ENCODE measurements at places on chromosomes 11 and 22. TPM values are rescaled to one million over a fixed set of nuclear protein-coding genes. Genes with fewer than 3 reads are reported as not detected.

- no peaks in the 10 kb centered on the region for H3K27me3 ChIP-seq
- no peak overlapping the region for H3K27ac ChIP-seq
- no peak overlapping the region for H3K4me3 ChIP-seq
- peak; percentile 88 for DNase-seq
- no peaks in the 10 kb centered on the region for H3K36me3 ChIP-seq
These were observed 7.9 kb downstream of the NPTXR start for GRCh38 chr22:38835888-38836301.

GRCh38 chr22:43883012-43883661, 8.7 kb downstream of the PNPLA5 start:
- H3K4me3 ChIP-seq = no peak overlapping the region
- no peak overlapping the region for H3K27ac ChIP-seq
- H3K27me3 ChIP-seq = peaks cover 13% of the 10 kb centered on the region

GRCh38 chr11:57124917-57125316, 56.8 kb upstream of the LRRC55 start:
- peaks cover 66% of the 10 kb centered on the region for H3K27me3 ChIP-seq
- no peak overlapping the region for H3K27ac ChIP-seq
- H3K36me3 ChIP-seq = no peaks in the 10 kb centered on the region
- no peaks in the 10 kb centered on the region for H3K4me1 ChIP-seq
- no peak overlapping the region for H3K4me3 ChIP-seq
- no peak for DNase-seq

- no peak for DNase-seq
- no peak overlapping the region for H3K4me3 ChIP-seq
- H3K4me1 ChIP-seq = no peaks in the 10 kb centered on the region
These were observed 976.1 kb downstream of the TBC1D22A start for GRCh38 chr22:47738472-47739013.

DNA sequence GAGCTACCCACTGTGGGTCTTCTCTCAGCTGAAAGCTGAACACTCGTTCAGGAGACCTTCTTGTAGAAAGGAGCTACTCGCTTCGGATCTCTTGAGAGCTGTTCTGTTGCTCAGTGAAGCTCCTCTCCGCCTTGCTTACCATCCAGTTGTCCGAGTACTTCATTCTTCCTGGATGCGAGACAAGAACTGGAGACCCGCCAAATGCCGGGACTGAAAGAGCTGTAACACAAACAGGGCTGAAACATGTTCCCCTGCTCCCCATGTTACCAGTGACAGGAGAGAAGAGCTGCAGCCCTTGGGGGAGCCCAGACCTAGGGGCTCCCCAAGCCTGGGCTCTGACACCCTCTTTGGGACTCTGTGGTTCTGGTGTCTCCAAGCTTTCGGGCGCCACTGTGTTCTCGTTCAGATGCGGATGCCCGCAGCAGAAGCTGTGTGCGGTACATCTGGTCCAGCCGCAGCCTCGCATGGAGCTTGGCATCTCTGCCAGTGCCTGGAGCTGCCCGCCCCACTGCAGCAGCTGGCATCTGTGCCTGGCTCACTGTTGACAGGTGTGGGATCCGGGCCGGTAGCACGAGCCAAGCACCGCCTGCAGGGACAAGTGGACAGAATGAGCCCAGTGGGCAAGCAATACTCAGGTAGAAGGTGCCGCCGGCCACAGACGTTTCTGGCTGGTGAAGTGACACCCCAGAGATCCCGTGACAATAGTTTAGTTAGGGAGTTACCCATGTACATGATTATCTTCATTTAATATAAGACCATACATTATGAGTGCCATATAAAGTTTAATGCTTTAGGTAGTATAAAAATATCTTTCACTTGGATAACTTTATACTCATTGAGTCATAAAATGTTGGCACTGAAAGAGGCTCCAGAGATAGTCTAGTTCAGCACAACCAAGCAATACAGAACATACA, 49.1 kb downstream of the EMSY start:
- no peak for DNase-seq
- H3K4me1 ChIP-seq = no peaks in the 10 kb centered on the region
- H3K27ac ChIP-seq = no peak overlapping the region
- H3K36me3 ChIP-seq = peaks cover 9% of the 10 kb centered on the region
- no peaks in the 10 kb centered on the region for H3K27me3 ChIP-seq

- H3K4me1 ChIP-seq = peaks cover 8% of the 10 kb centered on the region
- H3K36me3 ChIP-seq = no peaks in the 10 kb centered on the region
- no peak overlapping the region for H3K4me3 ChIP-seq
- H3K27ac ChIP-seq = no peak overlapping the region
- H3K27me3 ChIP-seq = peaks cover 10% of the 10 kb centered on the region
These were observed 70.8 kb downstream of the CDKN1C start for GRCh38 chr11:2814751-2815150.

DNA sequence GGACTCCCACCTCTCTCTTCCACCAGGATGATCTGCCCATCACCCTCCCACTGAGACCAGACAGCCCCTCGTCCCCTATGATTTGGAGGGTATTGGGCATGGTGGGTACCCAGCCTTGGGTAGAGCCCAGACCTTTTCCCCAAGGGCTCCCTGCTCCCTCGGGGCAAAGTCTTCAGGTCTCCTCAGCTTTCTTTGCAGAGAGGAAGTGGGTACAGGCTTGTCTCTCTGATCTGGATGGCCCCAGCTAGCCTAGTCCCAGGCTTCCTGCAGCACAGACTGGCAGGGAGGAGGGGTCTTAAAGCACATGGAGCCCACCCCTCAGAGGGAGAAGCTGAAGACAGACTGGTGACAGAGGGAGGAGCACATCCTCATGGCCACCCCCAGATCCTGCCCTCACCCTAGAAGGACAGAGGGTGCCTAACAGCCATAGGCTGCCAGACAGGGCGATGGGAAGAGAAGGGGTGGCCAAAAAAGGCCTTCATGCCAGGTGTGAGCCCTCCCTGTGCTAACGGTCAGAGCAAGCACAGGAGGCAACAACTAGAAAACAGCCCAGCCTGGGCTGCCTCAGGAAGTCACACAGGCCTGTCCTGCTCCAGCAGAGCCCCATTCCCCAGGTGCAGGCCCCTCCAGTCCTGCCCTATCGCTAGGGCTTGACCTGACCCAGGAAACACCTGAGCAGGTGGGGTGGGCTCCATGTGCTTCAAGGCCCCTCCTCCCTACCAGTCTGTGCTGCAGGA, 30.4 kb downstream of the SLC22A12 start:
- H3K27ac ChIP-seq = no peak overlapping the region
- H3K4me3 ChIP-seq = no peak overlapping the region
- no peaks in the 10 kb centered on the region for H3K4me1 ChIP-seq
- DNase-seq = no peak

- H3K27ac ChIP-seq = peak overlapping the region; percentile 56
- H3K27me3 ChIP-seq = no peaks in the 10 kb centered on the region
- no peak overlapping the region for H3K4me3 ChIP-seq
- DNase-seq = peak; percentile 54
These were observed 276.2 kb downstream of the BLID start for GRCh38 chr11:121839781-121840180.

GRCh38 chr11:33868647-33869461, 23.0 kb downstream of the LMO2 start:
- no peak overlapping the region for H3K27ac ChIP-seq
- H3K4me1 ChIP-seq = no peaks in the 10 kb centered on the region

DNA sequence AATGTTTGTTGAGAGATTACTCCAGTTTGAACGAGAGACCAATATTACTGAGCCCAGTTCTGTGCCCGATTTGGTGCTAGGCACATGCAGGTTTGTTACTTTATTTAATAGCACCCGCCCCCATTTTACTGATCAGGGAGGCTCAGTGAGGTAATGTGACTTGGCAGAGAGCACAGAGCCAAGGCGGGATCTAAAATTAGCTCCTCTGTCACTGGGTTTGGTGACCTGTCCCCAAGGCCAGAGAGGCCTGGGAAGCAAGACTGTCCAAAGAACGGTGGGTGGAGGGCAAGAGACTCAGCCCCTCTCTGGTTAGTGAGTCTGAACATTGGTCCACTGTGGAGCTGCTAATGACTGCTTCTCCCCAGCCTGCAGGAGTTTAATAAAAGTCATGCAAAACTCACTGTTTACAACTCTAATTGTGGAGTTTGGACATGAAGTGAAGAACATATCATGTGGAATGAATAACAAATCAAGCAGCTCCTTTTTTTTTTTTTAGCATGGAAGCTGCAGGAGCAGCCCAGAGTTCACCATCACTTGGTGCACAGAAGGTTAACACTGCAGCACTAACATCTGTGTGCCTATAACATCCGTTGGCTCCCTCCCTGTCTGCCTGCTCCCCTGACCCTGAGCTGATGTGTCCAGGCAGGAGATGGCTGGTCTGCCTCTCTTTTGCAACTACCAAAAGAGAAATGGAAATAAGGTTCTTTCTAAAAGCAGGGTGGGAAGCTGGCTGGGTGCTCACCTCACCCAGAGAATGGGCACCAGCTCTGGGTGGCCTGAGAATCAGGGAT, 39.0 kb downstream of the CSNK2A3 start:
- H3K36me3 ChIP-seq = no peaks in the 10 kb centered on the region
- H3K27ac ChIP-seq = peak overlapping the region; percentile 23
- no peak overlapping the region for H3K4me3 ChIP-seq
- peak; percentile 10 for DNase-seq

GRCh38 chr11:61690706-61691379, 10.7 kb downstream of the DAGLA start:
- H3K4me3 ChIP-seq = no peak overlapping the region
- no peaks in the 10 kb centered on the region for H3K36me3 ChIP-seq
- no peak overlapping the region for H3K27ac ChIP-seq
- peaks cover 18% of the 10 kb centered on the region for H3K4me1 ChIP-seq
- DNase-seq = no peak

- H3K4me1 ChIP-seq = no peaks in the 10 kb centered on the region
- H3K4me3 ChIP-seq = no peak overlapping the region
- DNase-seq = no peak
- no peak overlapping the region for H3K27ac ChIP-seq
These were observed 117.4 kb upstream of the BID start for GRCh38 chr22:17891481-17892167.

DNA sequence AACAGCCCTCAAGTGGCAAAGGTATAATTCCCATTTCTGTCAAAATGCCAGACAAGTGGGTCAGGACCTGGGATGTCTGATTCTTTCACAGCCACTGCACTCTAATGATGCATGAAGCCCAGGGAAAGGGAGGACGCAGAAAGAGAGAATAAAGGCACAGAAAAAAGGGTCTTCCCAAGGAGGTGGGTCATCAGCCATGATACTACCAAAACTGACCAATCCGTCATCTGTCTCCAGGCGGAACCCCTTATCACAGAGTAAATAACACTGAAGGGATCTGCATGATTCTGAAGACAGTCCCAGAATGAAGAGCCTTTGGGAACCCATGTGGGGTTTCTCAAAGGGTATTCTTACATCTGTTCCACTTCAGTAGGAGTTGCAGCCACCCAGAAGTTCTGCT, 73.8 kb upstream of the OPCML start:
- no peak overlapping the region for H3K4me3 ChIP-seq
- no peaks in the 10 kb centered on the region for H3K27me3 ChIP-seq
- no peak overlapping the region for H3K27ac ChIP-seq
- no peaks in the 10 kb centered on the region for H3K36me3 ChIP-seq
- DNase-seq = no peak
- H3K4me1 ChIP-seq = no peaks in the 10 kb centered on the region

- no peaks in the 10 kb centered on the region for H3K4me1 ChIP-seq
- H3K4me3 ChIP-seq = no peak overlapping the region
- no peaks in the 10 kb centered on the region for H3K36me3 ChIP-seq
- DNase-seq = peak; percentile 31
- H3K27me3 ChIP-seq = no peaks in the 10 kb centered on the region
- H3K27ac ChIP-seq = no peak overlapping the region
These were observed 51.7 kb upstream of the PAK1 start for GRCh38 chr11:77525455-77526091.

GRCh38 chr22:22479999-22480532, 28.5 kb downstream of the ZNF280B start:
- no peaks in the 10 kb centered on the region for H3K27me3 ChIP-seq
- H3K4me1 ChIP-seq = no peaks in the 10 kb centered on the region
- H3K4me3 ChIP-seq = no peak overlapping the region
- no peaks in the 10 kb centered on the region for H3K36me3 ChIP-seq
- DNase-seq = peak; percentile 10

DNA sequence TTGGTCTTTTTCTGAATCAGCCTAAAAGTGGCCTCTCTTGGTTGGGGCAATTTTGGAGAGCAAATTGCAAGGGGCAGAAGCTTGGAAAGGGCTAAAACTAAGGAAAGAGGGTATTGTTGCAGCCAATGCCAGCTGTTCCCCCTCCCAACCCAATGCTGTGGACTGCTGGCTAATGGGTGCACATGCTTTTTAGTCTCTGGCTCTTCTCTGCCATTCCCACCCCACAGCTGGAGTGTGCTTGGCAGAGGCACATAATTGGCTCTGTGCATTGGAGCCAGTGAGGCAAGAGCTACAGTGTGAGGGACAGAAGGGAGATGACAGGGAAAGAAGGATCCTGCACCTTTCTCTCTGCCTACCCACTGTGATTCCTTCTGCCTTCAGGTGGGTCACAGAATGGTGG, 140.0 kb downstream of the NECTIN1 start:
- no peak overlapping the region for H3K4me3 ChIP-seq
- H3K4me1 ChIP-seq = peaks cover 7% of the 10 kb centered on the region
- H3K27ac ChIP-seq = no peak overlapping the region
- H3K36me3 ChIP-seq = no peaks in the 10 kb centered on the region
- no peak for DNase-seq

DNA sequence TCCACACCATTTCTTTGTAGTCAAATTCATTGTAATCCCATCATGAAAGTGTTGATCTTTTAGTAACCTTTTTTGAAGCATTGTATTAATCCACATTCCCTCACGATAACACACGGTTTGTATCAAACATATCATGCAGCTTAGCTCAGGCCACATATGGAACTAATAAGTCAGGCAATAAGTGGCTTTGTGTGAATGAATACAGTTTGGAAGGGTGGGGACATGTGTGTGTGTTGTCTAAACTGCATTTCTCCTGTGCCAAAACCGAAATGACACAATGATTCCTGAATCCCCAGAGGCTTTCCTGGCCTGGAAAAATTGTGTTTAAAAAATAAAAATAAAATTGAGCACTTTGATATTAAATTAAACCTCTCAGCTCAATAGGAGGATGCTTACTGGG, 98.3 kb downstream of the WNT11 start:
- no peak overlapping the region for H3K4me3 ChIP-seq
- H3K27me3 ChIP-seq = no peaks in the 10 kb centered on the region
- H3K27ac ChIP-seq = no peak overlapping the region
- peak; percentile 55 for DNase-seq
- peaks cover 15% of the 10 kb centered on the region for H3K4me1 ChIP-seq

- H3K27me3 ChIP-seq = no peaks in the 10 kb centered on the region
- no peak for DNase-seq
- H3K4me1 ChIP-seq = no peaks in the 10 kb centered on the region
- H3K36me3 ChIP-seq = no peaks in the 10 kb centered on the region
- no peak overlapping the region for H3K4me3 ChIP-seq
- no peak overlapping the region for H3K27ac ChIP-seq
These were observed 7.9 kb upstream of the AMOTL1 start for GRCh38 chr11:94760296-94760695.

Gene PKDREJ
- total RNA-seq = not detected

Gene LARGE2
- total RNA-seq = not detected

Gene SAA4
- not detected for total RNA-seq

Gene NRXN2
- 0.51 TPM for total RNA-seq

Gene OR10A2
- not detected for total RNA-seq

Gene MMP11
- 18.2 TPM for total RNA-seq

Gene CCDC73
- not detected for total RNA-seq

Gene LGALS12
- not detected for total RNA-seq
